ENCODE measurements at places on chromosomes 11 and 22.

GRCh38 chr11:62928011-62928410, 6.8 kb upstream of the CHRM1 start:
- DNase-seq = no peak

DNA sequence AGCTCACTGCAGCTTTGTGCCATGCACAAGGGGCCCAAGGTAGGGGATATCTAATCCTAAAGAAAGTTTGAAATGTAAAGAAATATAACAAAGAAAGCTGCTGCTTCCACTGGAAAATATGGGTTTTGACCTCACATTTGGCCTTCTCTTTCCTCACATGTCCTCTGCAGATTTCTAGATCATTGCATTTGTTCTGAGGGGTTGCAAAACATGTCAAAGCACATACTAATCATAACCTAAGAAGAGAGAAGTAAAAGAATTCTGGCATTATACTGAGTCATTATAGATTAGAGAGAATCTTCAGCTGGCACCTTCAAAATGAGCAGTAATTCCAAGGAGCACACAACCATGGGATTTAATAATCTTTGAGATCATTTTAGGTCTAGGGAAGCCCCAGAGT, 92.5 kb upstream of the CHRM4 start:
- DNase-seq = no peak

- no peak for DNase-seq
These were observed 27.5 kb upstream of the CALCB start for GRCh38 chr11:15045891-15046290.

- DNase-seq = no peak
These were observed 24.3 kb downstream of the LMO2 start for GRCh38 chr11:33867561-33867960.

- no peak for DNase-seq
These were observed 399.5 kb downstream of the BUD13 start for GRCh38 chr11:116373104-116373944.

DNA sequence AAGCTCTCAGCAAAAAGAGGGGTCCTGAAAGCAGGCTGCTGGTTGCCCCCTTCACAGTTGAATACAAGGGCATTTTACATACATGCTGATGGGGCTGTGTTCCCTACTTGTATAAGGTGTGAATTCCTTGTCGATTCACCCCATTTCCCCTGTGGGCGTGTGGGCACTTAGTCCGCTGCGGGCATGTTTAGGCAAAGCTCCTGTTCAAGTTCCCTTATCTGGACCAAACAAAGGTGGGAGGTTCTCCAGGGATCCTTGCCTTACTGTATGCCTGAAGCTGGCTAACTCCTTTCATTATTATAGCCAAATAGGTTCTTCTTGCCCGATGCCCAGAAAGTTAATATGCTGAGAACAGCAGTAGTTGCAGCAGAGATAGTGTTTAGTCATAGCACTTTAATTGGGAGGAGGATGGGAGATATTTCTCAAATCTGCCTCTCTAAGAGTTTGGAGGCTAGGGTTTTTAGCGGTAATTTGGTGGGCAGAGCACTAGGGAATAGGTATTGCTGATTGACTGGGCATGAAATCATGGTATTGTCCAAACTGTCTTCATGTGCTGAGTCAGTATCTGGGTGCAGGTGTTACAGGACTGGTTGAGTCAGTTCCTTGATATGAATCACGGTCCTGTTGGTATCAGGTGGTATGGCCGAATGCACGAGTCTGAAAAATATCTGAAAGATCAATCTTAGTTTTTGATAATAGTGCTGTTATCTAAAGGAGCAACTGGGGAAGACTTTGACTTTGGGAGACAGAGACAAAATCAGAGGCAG, 32.7 kb downstream of the METTL15 start:
- DNase-seq = no peak

DNA sequence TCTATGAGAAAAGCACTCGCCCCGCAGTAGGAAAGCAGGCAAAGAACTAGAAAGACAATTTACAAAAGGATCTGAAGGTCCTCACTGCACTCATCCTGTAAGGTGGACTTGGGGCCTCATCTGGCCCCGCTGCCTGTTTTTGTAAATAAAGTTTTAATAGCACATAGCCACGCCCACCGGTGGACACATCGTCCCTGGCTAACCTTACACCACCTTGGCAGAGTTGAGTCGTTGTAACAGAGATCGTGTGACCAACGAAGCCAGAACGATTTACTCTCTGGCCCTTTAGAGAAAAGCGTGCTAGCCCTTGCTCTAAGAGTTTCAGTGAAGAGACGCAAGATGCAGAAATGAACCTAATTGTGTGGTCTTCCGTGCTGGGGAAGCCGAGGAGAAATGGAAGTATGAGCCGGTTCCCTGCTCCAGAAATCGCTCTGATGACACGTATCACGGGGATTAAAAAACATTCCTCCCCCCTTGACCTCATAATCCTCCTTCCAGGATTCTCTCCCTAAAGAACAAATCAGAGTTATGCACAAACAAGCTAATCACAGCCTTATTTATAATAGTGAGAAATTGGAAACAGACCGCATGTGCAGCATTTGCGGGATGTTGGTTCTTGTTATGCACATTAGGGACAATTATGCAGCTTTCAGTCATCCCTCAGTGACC, 80.1 kb downstream of the CDKN1C start:
- no peak for DNase-seq

- DNase-seq = no peak
These were observed 12.9 kb downstream of the MPEG1 start for GRCh38 chr11:59199546-59200422.

Measured in brain pericyte (primary cell).